CD4-positive, alpha-beta T cell treated with Interleukin-4 for 4 hours (primary cell): ENCODE measurements at places on chromosomes 4 and X.
A peak's percentile ranks its signal among the peaks of the same experiment; 100 is the strongest.

DNA sequence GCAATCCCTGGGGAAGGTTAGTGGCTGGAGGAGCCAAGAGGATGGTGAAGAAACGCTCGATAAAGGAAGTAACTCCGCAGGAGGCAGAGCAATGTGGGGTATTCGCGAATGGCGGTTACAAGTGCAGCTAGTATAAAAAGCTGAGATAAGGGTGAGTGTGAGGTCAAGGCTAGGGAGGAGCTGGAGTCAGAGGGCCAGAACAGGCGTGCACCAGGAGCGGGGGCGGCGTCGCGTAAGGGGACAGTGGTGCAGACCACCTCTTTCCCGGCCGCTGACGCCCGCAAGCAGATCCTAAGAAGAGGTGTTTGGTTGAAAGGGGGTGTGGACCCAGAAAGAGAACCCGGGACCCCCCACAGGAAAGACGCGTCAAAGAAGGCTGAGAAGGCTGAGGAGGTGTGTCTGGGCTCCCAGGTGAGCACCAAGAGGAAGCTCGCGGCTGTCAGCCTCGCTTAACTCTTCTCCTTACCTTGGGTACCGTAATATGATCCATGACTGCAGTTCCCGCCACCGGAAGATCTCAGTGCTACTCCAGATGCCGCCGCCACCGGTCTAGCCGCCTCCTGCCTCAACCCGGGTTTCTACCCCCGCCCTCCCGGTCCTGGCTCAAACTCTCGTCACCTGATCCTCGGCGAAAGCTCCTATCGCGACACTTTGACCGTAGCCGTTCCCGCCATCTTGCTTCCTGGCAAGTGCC, at the start of gene MTMR8:
TSS of gene MTMR8 (minus strand) at position 579 of the 694 bp plus-strand sequence. CDS start at position 490, 89 bp downstream.
- DNase-seq, result peak; percentile 77

GRCh38 chr4:180449395-180449956, 1793.7 kb upstream of the TENM3 start:
- DNase-seq, result no peak

GRCh38 chrX:134909261-134909660, 81.5 kb upstream of the SMIM10 start:
- DNase-seq, result no peak

DNA sequence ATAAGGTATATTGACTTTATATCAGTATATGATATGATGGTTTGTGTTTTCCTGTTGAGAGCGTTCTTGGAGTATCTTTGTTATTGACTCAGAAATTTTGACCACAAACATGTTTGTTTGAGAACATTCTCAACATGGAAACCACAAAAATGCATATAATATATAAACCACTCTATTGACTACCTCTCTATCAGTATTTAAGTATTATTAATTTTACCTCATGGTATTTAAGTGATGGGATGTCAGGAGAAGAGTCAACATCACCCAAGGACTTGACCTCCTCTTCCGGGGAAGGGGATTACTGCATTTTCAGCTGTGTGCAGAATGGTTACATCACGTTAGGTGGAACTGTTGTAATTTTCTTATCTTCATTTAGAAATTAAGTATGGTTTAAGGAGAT, 54.3 kb upstream of the PUDP start:
- no peak for DNase-seq

- DNase-seq, result no peak
Measured at GRCh38 chrX:39052751-39053150, 251.5 kb downstream of the MID1IP1 start.

DNA sequence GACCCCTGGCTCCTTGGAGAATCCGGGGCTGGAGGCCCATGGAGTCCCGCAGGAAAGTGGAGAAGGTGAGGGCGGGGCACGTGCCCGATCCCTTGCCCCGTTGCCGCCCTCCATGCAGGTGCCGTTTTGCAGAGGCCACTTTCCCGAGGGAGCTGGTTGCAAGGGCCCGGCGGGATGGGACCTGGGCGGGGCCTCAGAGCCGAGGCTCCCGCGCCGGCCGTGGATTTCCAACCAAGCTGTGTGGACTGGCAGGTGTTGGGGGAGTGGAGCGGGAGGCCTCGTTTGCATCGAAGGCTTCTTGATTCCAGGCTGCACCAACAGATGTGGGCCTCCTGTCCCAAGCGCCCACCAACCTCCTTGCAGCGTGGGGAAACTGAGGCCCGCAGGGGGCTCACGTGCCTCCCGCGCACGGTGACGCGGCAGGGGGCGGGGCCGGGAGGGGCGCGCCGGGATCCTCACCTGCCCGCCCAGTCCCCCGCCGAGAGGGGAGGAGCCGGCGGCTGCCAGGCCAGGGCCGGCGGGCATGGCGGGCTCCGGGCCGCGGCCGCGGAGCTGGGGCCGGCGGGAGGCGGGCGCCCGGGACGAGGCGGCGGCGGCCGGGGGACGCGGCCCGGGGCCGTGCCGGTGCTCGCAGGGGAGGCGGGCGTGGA, 24.9 kb downstream of the SH3BP2 start:
- no peak for DNase-seq

GRCh38 chr4:185464183-185464582, 7.3 kb downstream of the CCDC110 start:
- no peak for DNase-seq

DNA sequence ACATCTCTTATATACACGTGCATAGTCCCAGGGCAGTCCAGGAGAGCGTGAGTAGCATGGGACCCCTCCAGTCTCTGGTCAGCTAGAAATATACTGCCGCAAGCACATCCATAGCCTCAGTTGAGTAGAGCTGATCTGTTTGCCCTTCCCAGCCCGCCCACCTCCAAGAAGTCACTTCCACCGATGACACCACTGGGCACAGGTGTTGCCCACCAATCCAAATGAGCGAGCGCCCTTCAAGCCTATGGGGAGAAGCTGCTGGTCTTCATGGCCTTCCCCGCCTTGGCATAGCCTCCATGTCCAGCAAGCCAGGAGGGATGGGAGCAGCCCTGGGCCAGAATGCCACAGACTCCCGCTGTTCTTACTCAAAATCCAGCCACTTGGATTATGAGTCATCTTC, 10.2 kb downstream of the DUSP9 start:
- DNase-seq, result no peak

GRCh38 chrX:150038315-150038714, 100.0 kb upstream of the EOLA2 start:
- no peak for DNase-seq

DNA sequence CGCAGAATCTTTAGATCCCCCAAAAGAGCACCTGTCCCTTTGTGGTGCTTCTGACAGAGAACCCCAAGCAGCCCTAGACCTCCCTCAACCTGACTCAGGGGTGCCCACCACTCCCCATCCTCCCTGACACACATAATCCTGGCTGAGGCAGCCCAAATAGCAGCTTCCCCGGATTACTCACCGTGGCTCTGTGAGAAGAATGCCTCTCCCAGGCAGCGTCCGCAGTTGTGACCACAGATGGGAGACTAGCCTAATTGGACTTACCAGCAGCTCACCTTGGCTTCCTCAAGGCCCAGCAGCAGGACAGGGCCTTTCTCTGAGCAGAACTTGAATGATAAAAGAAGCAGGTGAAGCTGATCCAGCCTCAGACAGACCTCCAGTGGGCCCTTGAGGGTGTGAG, 10.3 kb upstream of the ODAPH start:
- no peak for DNase-seq

DNA sequence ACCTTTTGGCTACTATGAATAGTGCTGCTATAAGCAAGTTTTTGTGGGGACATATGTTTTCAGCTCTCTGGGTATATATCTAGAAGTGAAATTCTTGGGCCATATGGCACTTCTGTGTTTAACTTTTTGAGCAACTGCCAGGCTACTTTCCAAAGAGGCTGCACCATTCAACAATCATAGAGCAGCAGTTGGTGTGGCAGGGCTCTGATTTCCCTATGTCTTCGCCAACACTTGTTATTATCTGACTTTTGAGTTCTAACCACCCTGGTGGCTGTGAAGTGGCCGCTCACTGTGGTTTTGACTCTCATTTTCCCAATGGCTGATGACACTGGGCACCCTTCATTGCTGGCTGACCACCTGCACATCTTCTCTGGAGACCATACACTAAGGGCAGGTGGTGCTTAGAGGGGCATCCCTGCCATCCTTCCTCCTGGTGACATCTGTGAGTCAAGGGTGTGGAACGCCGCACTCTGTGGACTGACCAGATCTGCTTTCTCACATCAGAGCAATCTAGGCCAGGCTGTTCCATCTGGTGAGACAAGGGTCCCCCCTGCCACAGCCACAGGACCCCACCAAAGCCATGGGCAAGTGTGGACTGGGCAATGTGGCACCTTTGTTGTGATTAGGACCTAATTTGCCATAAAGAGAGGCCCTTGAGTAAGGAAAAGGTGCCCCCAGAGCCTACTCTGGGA, 49.6 kb downstream of the ZFYVE28 start:
- no peak for DNase-seq

- DNase-seq, result peak; percentile 52
Measured at GRCh38 chrX:154412468-154412867, 1.1 kb downstream of the TAFAZZIN start.

- no peak for DNase-seq
Measured at GRCh38 chrX:96729053-96729452, 44.4 kb downstream of the DIAPH2 start.

GRCh38 chr4:1051472-1051871, 40.0 kb downstream of the FGFRL1 start:
- no peak for DNase-seq

- DNase-seq, result no peak
Measured at GRCh38 chr4:168487282-168488035, 7.2 kb upstream of the DDX60L start.

DNA sequence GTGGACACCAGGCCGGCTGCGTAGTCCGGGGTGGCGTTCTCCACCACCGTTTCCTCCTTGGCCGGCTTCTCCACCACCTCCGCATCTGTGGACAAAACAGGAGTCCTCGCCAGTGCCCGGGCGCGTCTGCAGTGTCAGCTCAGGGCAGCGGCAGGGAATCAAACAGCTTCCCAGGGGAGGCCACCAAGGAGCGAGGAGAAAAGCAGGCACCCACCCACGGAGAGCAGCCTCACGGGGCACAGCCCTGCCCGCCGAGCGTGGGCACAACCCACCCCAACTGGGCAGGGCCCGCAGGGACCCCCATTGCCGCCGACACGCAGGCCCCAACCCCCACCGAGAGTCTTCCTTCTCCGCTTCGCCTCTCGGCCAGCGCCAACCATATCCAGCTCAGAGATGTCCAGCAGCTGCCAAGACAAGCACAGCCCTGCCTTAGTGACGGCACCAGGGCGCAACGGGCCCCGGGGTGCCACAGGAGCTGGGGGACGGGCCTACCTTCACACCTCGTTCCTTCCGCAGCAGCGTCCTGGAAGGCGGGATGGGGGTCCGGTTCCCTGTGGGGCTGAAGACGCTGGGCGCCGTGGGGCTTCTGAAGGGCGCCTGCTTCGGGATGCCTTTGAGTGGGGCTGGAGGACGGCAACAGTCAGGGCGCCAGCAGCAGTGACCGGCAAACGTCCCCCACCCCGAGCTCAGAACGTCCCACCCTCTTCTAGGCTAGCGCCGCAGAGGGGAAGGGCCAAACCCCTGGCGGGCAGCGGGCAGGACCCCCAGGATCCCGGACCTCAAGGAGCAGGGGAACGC, 22.8 kb downstream of the NELFA start:
- no peak for DNase-seq

GRCh38 chr4:102301167-102301566, 44.1 kb downstream of the SLC39A8 start:
- no peak for DNase-seq

- DNase-seq, result no peak
Measured at GRCh38 chr4:23324021-23324690, 565.7 kb downstream of the PPARGC1A start.

- no peak for DNase-seq
Measured at GRCh38 chrX:153917869-153918268, 8.2 kb downstream of the ARHGAP4 start.

DNA sequence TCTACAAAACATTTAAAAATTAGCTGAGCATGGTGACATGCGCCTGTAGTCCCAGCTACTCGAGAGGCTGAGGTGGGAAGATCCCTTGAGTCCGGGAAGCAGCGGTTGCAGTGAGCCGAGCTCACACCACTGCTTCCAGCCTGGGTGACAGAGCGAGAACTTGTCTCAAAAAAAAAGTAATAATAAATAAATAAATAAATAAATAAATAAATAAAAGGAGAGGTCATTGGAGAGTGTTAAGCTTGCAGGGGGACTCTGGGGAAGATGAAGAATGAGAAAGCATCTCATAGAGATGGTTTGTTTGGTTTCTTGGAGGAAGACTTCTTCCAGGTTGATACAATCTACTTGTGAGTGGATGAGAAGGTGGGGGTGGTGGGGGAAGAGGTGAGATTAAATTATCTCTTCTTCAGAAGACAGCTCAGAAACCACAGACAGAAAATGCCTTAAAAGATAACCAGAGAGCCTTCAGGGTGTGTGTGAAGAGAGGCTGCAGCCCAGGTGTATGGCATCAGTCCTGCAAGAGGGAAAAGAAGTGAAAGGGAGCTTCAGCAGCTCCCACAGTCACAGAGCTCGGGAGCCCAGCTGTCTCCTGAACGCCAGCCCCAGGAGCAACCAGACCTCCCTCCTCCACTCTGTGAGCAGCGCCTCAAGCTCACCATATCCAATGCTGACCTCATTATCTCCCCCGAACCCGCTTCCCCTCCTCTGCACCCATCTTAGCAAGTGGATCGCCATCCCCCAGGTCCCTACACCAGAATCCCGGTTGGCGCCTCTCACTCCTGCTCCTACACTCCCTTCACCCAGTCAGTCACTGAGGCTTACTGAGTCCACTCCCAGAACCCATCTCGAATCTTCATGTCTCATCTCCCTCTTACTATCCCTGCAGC, 48.2 kb downstream of the RBM47 start:
- no peak for DNase-seq

- DNase-seq, result no peak
Measured at GRCh38 chr4:88985088-88985773, 71.8 kb downstream of the FAM13A start.

- DNase-seq, result no peak
Measured at GRCh38 chrX:2521092-2521926, 20.5 kb upstream of the DHRSX start.

DNA sequence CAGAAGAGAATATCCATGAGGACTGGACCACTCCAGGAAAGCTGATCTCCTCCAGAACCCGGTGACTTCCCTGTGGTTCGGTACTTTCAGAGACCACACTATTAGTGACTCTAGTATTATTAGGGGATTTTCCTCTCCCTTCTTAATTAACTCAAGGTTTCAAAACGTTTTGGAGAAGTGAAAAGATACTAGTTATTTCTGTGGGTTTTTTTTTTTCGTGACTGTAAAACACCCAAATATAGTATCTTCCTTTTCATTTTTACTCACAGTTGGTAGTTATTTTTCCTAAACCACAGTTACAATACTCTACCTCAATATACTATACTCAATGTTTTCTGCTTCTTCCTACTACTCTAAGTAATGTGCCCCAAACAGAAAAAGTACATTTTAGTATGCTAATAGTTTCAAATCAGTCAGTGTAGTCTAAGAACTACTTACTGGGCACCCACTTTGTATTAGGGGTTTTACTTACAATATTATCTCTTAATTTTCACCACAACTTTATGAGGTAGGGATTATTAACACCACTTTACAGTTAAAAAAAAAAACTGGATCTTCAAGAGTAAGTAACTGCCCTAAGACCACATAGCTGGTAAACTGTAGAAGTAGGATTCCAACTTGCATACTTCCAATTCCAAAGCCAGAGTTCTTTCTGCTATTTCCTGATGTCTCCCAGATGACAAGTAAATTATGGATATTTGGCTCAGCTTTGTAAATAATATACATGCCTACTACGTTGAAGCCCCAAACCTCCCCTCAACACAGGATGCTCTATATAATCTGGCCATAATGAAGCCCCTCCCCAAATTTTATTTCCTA, 45.0 kb downstream of the SLC9A7 start:
- DNase-seq, result no peak
